ENCODE measurements at places on chromosomes 3 and 15.

- DNase-seq: no peak
Measured at GRCh38 chr3:33513262-33513863, 73.2 kb upstream of the UBP1 start.

GRCh38 chr3:133038089-133038730 is at the start of gene TMEM108:
TMEM108 (plus strand) TSS chr3:133038391.
- peak; percentile 87 for DNase-seq

DNA sequence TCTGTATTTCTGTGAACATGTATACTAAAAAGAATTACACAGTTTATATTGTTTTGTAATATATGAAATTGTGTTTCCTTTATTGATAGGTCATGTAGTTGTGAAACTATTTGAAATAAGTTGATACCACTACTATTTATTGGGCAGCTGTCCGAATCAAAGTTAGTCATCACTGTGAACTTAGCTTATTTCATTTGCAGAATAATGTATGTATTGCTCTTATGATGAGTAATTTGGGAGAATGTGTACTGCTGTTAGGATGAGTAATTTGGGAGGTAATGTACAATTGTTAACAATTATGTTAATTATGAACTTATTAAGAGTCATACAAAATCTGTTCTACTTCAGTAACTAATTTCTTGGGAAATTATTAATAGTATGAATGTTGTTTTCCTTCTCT is 22.2 kb downstream of the FXR1 start:
- no peak for DNase-seq

GRCh38 chr15:36877796-36878683 is 222.3 kb downstream of the MEIS2 start:
- no peak for DNase-seq

DNA sequence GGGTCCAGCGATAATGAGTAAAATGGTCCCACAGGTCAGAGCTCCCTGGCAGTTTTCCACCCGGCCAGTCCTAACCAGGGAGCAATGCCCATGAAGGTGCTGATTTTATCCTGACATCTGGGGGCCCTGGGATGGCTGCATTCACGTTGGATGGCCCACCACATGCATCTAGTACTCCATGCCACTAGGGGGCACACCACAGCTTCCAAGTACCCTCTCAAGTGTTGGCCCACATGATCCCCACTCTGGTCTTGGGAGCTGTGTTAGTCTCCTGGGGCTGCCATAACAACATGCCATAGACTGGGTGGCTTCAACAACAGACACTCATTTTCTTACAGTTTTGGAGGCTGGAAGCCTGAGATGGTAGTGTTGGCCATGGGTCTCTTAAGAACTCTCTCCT is 225.5 kb downstream of the SLCO3A1 start:
- no peak for DNase-seq

- DNase-seq: no peak
Measured at GRCh38 chr3:171039674-171040073, 13.2 kb upstream of the SLC2A2 start.

DNA sequence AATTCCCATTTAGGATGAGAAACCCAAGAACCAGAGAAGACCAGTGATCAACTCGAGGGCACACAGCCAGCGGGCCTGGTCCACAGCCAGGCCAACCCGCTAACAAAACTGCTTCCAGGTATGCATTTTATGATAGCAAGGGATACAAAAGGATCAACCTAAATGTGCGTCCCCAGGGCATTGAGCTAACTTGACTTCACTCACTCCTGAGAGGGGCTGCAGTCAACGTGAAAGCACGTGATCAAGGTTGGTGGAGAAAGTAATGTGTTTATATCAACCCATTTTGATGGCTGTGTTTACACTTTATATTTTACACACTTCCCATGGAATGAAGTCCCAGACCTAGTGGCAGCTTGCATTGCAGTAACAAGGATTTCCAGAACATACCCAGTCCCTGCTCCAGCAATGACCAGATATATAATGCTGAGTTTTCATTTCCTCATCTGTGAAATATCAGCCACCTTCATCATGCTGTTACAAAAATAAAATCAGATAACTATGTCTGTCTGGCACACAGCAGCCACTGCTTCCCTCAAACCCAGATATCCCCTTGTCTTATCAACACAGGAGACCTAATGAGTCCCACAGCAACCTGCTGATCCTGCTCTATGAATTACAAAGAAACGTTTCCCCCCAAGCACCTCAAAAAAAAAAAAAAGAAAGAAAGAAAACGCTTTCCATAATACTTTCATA is 2.0 kb downstream of the KLHL6 start:
- DNase-seq: no peak
